Glomerular endothelial cell (primary cell): ENCODE measurements at places on chromosomes 13 and 19.

DNA sequence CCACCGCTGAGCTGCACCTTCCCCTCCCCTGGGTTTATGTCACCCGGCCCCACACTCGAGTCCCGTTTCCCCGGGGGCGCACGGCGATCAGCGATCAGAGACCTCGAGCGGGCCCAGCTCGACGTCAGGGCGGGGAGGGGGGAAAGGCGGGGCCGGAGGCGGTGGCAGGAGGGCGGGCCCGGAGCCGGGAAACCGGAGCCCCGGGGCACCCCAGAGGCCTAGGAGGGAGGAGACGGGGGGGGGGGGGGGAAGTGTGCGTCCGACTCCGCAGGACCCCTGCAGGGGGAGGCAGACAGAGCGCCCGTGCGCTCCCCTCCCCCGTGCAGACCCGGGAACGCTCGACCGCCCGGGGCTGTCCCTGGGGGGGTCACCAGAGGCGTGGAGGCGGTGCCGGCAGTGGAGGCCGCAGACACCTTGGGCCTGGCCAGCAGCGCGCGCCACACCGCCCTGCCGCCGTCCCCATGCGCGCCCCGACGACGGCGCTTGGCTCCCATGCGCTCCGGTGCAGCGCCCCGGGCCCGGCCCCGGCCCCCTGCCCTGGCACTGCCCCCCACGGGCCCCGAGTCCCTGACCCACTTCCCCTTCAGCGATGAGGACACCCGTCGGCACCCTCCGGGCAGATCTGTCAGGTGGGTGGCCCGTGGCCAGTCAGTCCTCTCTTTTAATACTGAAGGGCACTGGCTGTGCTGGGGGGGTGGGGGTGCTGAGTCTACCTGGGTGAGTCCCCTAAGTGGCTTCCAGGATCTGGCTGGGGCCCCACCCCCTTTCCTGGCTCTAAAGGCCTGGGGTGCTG, 11.8 kb downstream of the PDE4A start:
- no peak for DNase-seq

DNA sequence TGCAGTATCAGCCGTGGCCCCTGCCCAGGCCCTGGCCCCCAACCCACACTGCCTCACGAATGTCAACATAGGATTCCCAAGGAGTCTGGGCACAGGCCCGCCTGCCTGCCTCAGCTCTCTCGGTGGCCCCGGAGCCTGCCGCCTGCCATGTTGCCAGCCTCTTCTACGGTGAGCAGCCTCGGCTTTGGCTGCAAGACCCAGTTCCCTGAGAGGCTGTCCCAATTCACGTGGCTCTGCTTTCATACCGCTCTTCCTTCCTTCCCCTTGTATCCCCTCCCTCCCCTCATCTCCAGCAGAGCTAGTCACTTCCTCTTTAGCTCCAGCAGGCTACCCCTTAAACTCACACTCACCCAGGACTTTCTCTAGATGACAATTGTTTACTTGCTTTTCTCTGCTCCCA, 42.7 kb downstream of the SERP2 start:
- DNase-seq: no peak

DNA sequence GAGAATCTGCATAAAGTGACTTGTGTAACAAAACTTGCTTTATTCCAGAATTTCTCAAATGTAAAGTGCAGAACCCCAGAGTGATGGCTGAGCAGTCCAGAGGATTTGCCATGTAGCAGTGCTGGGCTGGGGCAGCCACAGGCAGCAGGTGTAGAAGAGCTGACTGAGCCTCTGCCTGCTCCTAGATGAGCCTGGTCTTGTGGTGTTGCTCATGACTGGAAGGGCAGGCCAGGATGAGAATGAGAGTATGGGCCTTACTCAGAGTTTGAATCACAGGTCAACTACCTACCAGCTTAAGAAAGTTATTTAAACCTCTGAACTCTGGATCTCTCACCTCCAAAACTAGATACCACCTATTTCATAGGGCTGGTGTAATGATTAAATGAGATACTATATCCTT, 2.9 kb upstream of the C13orf42 start:
- DNase-seq: no peak

DNA sequence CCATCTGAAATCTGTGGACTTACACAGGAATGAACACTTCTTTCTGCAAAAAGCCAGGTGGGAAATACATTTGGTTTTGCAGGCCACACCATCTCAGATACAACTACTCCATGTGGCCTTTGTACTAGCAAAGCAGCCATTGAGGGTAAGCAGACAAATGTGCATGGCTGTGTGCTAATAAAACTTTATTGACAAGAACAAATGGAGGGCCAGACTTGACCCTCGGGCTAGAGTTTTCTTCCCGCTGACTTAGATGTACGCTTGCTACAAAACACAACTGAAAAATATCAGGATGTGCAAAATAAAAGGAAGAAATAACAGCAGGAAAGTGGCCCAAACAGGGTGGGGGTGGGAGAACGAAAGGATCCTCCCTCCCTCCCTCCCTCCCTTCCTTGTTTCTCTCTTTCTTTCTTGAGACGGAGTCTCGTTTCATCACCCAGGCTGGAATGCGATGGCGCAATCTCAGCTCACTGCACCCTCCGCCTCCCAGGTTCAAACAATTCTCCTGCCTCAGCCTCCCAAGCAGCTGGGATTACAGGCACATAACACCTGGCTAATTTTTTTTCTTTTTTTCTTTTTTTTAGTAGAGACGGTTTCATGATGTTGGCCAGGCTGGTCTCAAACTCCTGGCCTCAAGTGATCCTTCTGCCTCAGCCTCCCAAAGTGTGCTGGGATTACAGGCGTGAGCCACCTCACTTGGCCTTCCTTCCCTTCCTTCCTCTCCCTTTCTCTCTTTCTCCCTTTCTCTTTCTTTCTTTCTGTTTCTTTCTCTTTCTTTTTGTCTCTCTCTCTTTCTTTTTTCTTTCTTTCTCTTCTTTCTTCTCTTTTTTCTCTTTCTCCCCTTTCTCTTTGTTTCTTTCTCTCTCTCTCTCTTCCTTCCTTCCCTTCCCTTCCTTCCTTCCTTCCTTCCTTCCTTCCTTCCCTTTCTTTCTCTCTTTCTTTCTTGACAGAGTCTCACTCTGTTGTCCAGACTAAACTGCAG, 29.3 kb downstream of the CCL25 start:
- no peak for DNase-seq

DNA sequence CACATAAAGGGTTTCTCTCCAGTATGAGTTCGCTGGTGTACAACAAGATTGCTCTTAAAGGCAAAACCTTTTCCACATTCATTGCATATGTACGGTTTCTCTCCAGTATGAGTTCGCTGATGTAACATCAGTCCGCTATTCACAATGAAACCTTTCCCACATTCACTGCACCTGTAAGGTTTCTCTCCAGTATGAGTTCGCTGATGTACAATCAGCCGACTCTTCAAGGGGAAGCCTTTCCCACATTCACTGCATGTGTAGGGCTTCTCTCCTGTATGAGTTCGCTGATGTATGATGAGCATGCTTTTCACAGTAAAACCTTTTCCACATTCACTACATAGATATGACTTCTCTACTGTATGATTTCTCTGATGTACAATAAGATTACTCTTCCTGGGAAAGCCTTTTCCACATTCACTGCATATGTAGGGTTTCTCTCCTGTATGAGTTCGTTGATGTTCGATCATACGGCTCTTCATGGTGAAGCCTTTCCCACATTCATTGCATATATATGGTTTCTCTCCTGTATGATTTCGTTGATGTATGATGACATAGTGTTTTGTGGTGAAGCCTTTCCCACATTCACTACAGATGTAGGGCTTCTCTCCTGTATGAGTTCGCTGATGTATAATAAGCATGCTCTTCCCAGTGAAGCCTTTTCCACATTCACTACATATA, 6.0 kb upstream of the ZNF614 start:
- no peak for DNase-seq

- DNase-seq: no peak
Measured at GRCh38 chr13:100815476-100816046, 141.0 kb upstream of the TMTC4 start.

DNA sequence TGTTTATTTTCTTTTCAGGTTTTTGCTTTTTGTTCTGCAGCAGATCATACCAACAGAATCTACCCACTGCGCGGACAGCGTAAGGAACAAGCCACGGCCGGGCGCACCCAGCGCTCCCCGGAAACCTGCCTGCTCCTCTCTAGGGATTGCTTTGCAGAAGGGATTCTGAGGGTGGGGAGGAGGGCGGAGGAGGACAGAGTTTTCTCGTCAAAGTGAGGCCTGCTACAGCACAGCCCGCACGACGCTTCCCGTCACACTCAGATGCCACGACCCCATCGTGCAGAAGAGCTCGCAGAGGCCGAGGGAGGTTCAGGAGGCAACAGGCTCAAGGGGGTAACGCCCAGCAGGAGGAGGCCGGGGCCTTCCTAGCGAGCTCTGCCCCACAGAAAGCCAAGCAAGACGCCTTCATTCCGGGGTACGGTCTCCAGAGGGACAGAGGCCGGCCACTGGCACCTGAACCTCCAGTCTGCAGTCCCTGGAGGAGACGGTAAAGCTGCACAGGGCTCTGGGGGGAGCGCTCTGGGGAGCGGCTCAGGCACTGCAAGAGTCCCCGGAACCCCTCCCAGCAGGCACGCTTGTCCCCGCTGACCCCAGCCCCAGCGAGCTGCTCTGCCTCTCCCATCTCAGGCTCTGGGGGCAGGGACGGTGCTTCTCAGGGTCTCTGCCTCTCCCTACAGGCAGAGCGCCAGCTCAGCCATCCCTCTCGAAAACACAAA, 6.9 kb downstream of the REXO1 start:
- no peak for DNase-seq

DNA sequence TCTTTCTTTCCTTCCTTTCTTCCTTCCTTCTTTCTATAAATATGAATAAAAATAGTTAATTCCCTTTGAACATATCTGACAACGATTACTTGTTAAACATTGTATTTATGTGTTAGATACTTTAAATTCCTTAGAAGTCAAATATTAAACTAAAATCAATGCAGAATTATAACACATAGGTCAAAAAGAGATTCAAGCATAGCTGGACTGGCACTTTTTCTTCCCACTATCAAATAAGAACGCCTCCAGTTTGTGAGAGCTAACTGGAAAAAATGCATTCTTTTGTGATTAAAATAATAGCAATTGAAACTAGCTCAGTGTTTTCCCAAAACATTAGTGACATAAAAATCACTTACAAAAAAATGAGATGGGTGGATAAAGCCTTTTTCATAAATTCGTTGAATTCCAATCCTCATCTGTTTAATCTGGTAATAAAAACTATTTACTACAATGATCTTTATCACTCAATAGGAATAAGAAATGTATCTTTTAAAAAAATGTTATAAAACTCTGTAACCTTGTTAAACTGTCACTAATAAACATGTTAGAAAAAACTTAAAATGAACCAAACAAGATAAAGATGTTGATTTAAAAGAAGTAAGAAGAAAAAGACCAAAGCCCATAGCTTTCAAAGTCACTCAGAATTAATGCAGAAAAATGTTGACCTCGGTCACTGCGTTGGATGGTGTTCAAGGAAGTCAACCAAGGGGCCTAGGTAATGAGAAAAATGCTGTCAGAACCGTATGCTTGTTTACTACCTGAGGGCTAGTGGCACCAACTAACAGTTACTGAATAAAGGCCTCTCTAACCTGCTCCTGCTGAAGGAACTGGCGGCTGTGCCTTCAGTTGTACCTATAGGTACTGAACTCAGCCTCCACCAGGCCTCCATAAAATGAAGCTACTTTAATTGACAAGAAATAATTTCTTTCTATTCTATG, 1039.5 kb upstream of the SLC10A2 start:
- no peak for DNase-seq

DNA sequence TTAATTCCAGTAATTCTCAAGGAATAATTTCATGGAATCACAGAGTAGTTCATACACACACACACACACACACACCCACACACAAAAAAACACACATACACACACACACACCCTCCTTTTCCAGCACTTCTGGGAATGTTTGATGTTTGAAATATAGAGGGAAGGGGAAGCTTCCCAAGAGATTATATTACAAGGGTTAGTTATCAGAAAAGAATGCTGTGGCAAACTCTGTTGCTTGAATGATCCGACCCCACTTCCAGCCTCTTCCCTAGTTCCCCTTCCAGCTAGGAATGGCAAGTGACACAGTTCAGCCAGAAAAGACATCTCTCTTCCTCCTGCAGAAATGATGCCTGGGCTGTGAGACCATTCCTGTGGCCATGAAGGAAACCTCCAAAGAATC, 49.9 kb downstream of the KCTD12 start:
- DNase-seq: no peak

DNA sequence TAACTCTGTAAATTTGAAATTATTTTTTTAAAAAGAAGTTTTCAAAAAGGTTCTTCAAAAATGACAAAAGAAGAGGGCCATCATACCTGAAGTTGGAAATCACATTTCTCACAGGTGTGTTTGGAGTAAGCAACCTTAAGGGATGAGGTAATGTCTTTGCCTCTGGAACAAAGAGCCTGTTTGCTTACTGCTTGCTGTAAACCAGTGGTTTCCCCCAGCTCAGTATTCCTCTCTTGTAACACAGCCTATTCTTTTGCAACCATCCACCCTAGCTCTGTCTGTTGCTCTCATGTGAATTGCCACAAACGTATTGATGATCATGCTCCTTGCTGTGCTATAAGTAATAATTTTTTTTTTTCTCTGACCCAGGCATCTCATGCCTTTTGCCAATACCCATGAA, 38.1 kb downstream of the UCHL3 start:
- DNase-seq: no peak

- no peak for DNase-seq
Measured at GRCh38 chr19:7442423-7442822, 46.4 kb downstream of the PEX11G start.

- DNase-seq: no peak
Measured at GRCh38 chr13:73081256-73081915, 22.6 kb downstream of the KLF5 start.

- DNase-seq: no peak
Measured at GRCh38 chr19:9009935-9010651, at the start of gene MUC16. Gene MUC16, minus strand, starts transcription at chr19:9010409.

DNA sequence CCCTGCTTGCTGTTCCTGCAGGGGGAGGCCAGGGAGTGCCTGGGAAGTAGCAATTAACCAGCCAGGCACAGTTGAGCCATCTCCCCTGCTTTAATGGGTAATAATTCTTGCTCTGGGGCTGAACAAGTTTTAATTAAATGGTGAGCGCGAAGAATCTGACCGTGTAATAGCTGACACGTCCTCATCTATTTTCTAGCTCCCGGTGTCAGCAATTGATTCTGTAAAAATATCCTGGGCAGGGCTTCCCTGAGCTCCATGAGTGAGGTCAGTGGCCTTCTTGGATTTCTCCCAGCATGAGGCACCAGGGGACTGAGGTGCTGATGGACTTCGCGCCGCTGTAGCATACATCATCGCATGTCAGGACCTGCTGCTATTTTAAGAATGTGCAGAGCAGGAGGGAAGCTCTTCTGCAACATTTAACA, 26.9 kb downstream of the SIPA1L3 start:
- DNase-seq: no peak

DNA sequence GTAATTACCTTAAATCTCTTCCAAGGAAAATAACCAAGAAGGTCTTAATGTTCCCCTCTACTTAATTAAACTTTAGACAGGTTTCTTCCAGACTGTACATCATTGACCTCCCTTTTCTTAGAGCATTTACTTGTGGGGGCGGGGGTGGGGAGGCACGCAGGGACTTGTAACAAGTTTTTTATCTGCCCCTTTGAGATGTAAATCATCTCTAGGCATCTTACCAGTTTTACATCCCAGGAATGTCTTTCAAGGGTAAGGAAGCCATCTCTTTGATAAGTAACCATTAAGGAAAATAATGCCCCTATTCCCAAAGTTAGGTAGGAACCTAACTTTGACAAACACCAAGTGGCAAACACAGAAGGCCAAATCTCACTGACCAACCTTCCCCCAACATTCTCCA, 528.6 kb downstream of the SUCLA2 start:
- DNase-seq: no peak

GRCh38 chr13:23510979-23511735, 59.1 kb upstream of the TNFRSF19 start:
- DNase-seq: no peak
